HT-29 (cell line): ENCODE measurements at places on chromosomes 5 and 9.

DNA sequence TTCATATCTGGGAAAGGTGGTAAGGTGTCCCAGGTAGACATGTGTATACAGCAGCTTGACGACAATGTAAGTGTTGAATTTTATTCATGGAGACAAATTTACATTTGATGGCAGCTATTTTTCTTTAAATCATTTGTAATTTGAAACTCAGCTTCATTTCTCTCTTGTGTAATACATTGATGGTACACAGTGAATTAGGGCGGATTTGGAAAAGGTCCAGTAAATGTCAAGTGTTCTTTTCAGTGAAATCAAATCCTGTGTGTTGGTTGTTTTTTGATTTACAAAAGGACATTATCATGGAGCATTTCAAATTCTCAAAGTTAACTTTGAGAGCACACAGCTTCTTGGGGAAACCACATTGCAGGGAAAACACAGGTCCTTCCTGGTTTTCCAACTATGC lies 30.0 kb upstream of the PCSK1 start:
- DNase-seq = no peak

- no peak for DNase-seq
Measured at GRCh38 chr9:125517577-125517976, 189.4 kb downstream of the MAPKAP1 start.

GRCh38 chr5:178288401-178289368 lies 56.1 kb upstream of the PHYKPL start:
- no peak for DNase-seq

DNA sequence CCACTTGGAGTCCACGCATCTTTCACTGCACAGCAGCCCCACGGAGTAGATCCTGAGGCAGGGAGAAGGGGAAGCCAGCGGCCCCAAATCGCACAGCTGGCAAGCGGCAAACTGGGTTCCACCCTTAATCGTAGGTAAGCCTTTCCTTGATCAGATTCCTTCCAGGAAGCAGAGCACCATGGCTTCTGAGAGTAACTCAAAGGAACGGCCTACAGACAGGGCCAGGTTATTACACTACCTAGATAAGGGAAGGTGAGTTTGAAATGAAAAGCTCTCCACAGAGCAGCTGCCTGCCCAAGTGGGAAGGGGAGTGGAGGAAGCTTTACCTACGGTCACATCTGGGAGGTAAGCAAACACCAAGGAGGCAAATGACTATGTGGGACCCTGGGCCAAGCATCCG lies 7.9 kb downstream of the DAP start:
- no peak for DNase-seq

GRCh38 chr5:4156889-4157288 lies 561.3 kb downstream of the IRX1 start:
- DNase-seq = no peak

DNA sequence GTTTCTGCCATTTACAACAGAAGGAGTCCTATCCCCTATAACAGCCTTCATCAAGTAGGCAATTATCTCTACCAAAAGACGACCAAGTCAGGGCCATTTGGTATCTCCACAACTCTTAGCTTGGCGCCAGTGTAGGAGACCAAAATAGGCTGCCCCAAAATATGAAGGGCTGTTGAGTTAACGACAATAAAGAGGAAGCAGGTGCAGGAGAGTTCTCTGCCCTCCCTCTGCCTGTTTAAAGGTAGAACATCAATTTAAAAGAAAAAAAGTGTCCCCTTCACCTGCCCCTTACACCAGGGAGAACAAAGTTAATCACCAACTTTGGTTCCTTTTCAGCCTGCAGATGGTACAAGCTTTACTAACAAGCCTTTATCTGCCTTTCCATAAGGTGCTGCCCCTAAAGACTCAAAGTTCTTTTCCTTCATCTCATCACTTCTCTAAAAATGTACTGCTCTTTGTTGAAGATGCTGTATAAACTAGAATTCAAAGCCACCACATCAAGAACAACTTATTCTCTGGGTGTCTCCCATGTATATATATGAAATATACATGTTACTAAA lies 33.3 kb downstream of the PPP1R2B start:
- no peak for DNase-seq

DNA sequence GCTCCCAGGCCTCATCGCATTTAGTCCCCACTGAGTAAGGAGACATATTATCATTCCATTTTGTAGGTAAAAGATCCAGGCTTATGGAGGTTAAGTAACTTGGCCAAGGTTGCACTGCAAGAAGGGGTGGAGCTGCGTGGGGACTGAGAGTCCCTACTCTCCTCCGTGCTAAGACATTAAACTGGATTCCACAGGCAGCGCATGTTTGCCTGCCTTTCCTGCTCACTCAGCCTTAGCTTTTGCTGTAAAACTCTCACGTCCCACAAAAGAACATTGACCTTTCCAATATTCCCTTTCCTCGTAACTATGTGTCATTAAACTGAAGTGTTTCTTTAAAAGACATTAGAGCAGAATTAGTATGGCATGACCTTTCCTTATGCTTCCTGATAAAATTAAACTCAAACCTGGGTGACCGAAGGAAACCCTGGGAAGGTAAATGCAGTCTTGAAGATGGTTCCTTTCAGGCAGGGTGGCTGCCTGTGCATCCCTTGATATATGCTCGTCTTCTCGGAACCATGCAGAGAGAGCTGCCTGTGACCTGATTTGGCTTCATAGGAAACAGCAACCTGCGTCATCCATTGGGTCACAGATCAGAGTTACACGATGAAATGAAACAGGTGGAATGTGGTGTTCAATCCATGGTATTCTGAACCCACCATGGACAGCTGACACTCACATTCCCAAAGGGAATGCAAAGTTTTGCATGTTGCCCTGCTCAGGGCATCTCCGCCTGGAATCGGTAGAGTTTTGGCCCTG lies 85.9 kb downstream of the TMEM252 start:
- no peak for DNase-seq

GRCh38 chr5:168736281-168736831 lies 157.2 kb upstream of the PANK3 start:
- DNase-seq = no peak

DNA sequence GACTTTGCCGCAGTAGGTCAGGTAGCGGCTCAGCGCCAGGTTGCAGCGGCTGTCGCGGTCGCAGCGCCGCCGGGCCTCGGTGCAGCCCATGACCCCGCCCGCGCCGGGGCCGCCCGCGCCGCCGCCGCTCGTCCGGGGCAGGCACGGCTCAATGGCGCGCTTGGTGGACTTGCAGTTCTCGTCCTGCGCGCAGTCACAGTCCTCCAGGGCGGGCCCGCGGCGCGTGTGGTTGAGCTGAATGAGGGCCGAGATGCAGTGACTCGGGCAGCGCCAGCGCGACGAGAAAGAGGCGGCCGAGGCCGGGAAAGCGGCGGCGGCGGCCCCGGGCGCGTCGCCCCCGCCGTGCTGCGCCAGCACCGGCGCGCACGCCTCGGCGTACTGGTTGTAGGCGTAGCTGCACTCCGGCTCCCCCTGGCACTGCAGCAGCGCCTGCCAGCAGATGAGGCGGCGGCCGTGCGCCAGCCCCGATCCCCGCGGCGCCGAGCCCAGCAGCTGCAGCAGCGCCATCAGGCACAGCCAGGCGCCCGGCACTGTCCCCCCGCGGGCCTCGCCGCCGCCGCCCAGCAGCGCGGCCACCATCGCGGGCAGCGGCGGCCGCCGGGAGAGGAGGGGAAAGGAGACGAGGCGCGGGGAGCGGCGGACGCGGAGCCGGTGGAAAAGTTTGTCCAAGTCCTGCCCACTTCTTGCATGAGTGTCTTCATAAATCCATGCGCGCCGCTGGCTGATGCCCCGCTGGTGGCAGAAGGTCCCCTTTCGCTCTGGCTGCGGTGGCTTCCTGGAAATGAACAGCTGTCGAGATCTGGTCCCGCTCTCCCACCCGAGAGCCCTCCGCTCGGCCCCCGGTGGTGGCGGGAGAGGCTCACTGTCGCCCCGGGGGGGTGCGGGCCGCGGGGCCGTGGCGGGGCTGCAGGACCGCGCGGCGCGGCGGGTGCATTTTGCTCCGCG lies 833 bp downstream of the GAS1 start:
- DNase-seq = peak; percentile 6

DNA sequence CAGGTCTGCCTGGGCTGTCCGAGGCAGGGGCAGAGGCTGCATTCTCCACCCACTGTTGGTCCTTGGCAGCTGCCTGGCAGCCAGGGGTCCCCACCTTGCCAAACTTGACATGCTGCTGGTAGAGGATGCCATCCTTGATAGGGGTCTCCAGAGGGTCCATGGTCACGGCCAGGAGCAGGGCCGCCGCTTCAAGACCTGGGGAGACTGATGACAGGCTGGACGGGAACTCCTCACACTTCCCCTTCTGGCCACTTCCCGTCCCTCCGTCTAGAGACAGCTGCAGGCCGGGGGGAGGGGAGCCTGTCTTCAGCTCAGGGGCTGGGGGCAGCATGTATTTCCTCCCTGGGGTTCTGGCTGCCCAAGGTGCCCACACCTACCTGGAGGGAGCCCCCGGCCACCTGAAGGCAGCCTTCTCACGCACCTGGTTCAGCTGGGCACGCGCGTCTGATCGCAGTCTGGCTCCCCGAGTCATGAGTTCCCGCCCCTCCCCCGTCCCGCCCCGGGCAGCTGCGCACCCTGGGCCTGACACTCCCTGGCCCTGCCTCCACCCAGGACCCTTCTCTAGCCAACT lies at the start of gene DOK3:
Gene DOK3 (minus strand): TSS at position 446 of the 571 bp plus-strand sequence. CDS start 286 bp downstream, at position 160.
- no peak for DNase-seq

GRCh38 chr5:43352131-43352530 lies 38.9 kb upstream of the HMGCS1 start:
- DNase-seq = no peak

DNA sequence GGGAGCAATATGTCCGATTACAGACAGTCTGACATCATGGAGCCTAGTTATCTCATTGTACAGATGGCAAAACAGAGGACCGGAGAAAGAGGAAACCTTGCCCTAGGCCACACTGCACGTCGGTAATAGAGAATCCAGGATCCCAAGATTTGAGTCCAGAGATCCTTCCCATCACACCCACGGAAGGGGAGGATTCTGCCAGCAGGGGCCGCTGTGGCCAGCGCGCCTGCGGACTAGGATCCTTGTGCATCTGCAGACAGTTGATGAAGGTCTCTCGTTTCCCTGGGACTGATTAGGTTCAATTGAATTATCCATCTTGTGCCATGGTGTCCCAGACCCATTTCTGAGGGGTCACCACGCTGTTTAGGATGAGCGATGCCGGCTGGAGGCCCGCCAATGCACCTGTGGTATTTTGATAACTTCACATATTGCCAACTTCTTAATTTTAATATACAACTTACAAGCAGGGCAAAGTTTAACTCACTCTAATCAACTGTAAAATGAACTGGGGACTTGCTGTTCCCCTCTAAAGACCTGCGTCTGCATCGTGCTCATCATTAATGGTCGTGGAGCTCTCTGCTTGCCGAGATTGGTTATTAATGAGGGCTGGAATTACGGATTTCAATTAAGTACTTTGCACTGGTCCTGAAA lies 592.7 kb upstream of the BRINP1 start:
- peak; percentile 72 for DNase-seq

GRCh38 chr5:55211184-55211874 lies 15.8 kb downstream of the MCIDAS start:
- DNase-seq = no peak

DNA sequence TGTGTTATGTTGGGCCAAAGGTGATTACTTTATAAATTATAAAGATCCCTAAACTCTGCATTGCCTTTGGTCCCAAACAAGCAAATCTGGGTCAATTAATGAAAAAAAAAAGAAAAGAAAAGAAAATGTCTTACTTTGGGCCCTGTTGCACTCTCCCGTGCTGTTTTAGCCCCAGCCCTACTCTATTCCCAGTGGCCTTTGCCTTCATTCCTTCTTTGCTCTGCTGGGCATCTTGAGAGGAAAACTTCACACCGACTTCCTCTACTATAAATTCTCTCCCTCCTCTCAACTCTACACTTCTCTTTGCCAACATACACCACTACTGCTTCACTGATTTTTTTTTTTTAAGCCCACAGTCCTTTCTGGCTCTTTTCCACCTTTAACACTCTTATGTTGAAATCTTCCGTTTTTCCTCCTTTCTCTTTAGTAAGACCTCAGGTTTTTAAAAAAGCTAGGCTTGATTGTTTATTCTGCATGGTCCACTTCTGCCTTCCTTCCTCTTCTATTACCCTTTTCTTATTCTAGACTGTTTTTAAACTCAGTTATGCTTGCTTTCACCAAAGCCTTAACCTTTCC lies 4.5 kb upstream of the MSMP start:
- peak; percentile 26 for DNase-seq

- no peak for DNase-seq
Measured at GRCh38 chr5:53068291-53068836, 41.2 kb downstream of the MOCS2 start.

- DNase-seq = no peak
Measured at GRCh38 chr9:2297771-2298170, 282.6 kb downstream of the SMARCA2 start.

DNA sequence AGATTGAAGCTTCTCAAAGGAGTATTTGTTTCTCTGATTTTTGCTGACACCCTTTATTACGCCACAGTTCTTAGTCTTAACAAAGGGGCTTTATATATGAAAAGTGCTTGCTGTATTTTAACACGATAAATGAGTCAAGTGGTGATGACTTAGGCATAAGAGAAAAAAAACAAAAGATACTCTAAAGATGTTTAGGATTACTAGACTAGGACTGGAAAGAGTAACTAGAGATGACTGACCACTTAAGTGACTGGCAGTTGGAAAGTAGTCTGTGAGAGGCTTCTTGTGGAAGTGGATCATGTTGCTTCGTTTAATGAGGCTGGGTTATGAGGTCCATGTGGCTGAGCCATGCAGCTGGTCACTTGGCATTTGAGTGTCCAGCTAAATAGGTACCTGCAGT lies 69.4 kb upstream of the ACTBL2 start:
- DNase-seq = no peak

GRCh38 chr9:36137392-36138004 lies 965 bp downstream of the GLIPR2 start:
- no peak for DNase-seq

GRCh38 chr5:158463938-158464337 lies 605.0 kb upstream of the CLINT1 start:
- DNase-seq = no peak

DNA sequence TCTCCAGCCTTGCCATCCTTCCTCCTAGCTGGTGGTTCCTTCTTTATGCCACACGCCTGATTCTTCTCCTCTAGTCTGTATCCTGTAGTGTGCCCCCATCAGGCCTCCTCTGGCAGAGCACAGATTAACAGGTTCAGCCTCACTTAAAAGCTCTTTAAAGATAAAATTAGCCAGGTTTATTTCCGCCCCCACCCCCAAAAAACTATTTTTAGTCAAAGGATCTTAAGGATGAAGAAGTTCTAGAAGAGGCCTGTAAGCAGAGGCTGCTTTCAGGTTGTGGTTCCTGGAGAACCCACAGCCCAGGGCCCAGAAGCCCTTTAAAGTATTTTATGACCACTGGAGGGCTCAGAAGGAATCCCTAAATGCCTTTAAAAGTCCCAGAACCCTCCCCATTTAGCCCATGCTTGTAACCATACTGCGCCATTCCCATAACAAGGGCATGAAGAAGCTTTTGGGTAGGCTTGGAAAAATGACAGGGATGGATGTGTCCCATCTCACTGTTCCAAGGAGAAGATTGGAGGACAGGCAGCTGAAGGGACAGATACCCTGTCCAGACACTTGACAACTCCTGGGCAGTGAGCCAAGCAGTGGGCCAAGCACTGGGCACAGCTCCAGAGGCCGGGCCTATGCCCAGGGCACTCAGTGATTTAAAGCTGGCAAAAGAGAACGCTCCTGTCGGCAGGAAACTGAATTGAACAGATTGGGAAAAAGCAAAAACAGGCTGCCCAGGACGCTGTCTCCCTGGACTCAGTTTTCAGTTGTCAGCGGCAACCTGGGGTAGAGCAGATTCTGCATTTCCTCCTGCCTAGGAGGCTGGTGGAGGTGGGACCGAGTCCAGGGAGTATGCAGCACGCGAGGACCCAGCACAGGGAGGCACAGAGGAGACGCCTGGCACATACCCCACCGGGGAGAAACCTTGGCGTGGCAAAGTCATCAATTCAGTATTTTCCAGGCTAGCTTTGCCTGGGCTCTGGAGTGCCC lies 106.3 kb upstream of the SSBP2 start:
- DNase-seq = peak; percentile 88

- no peak for DNase-seq
Measured at GRCh38 chr5:155912291-155912690, 414.7 kb upstream of the SGCD start.
